ENCODE measurements at places on chromosomes 1 and 21.
A peak's percentile ranks its signal among the peaks of the same experiment; 100 is the strongest.

- no peak for DNase-seq
Measured at GRCh38 chr1:32020339-32020738, 6.7 kb downstream of the KHDRBS1 start.

- no peak for DNase-seq
Measured at GRCh38 chr1:7663451-7664146, 107.5 kb upstream of the VAMP3 start.

DNA sequence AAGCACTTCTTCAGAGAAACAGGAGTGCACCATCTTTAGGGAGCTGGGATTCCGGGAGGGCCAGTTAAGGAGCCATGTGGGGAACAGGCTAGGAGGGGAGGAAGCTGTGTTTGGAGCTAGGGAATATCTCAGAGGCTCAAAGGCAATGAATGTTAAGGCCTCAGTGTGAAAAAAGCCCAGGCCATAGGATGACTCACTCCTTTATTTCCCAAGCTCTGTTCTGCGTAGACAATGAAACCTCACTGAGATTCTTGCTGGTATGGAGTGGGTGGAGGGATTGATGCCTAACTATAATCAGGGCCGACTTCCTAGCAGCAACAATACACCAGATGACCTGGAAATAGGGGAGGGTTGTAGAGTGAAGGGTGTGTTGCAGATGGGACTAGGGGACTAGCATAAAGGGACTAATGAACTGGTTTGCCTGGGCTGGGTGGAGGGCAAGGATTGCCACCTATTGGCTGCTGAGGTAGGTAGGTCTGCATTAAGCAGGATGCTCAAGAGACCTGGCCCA lies 2.1 kb downstream of the GNAT2 start:
- peak; percentile 34 for DNase-seq

- no peak for DNase-seq
Measured at GRCh38 chr1:158146739-158147138, 34.0 kb upstream of the CD1D start.

- DNase-seq, result no peak
Measured at GRCh38 chr1:41978986-41979385, 60.3 kb upstream of the HIVEP3 start.
